ENCODE measurements at places on chromosomes 6 and 20. TPM values are rescaled to one million over a fixed set of nuclear protein-coding genes. Genes with fewer than 3 reads are reported as not detected.
A peak's percentile ranks its signal among the peaks of the same experiment; 100 is the strongest.

DNA sequence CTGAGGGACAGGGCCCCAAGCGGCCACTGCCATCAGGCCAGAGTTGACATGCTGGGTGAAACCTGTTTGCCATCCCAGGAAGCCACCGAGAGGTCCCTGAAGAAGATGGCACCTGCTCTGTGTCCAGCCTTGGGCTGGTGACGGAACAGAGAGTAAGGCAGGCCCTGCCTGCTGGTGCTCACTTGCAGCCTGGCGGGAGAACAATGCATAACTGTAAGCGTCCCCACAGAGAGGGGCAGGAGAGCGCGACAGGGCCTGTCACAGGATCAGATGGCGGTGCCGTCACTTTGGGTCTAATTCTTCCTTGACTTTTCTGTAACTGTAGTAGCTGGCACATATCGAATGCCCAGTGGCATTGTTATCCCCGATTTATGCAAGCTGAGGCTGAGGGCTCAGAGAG lies 29.0 kb upstream of the VSTM2L start:
- no peak for DNase-seq

GRCh38 chr20:20466341-20466879 lies 98.5 kb downstream of the INSM1 start:
- peak; percentile 32 for DNase-seq

GRCh38 chr20:56362833-56363413 lies 4.1 kb downstream of the FAM210B start:
- DNase-seq = no peak

GRCh38 chr6:160131636-160132296 lies 10.2 kb downstream of the SLC22A1 start:
- no peak for DNase-seq

GRCh38 chr6:143811501-143812157 lies 31.5 kb upstream of the LTV1 start:
- DNase-seq = peak; percentile 91

DNA sequence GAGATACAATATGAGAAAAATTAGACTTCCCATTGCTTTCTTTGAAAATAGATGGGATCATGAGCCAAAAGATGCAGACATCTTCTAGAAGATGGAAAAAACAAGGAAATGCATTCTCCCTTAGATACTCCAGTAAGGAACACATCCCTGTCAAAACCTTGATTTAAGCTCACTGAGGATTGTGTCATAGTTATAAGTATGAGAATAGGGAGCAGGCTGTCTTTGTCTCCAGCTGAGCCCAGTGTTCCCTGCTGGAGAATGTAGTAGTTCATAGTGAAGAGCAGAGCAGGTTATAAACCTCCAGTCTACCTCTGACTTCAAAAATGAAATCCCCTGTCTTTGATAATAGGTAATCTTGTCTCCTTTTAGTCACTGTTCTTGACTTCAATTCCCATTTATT lies 589.9 kb downstream of the PHF3 start:
- no peak for DNase-seq

GRCh38 chr6:112241820-112242429 lies 12.4 kb downstream of the LAMA4 start:
- DNase-seq = no peak

- no peak for DNase-seq
These were observed 66.9 kb upstream of the CLDN20 start for GRCh38 chr6:155196911-155197310.

DNA sequence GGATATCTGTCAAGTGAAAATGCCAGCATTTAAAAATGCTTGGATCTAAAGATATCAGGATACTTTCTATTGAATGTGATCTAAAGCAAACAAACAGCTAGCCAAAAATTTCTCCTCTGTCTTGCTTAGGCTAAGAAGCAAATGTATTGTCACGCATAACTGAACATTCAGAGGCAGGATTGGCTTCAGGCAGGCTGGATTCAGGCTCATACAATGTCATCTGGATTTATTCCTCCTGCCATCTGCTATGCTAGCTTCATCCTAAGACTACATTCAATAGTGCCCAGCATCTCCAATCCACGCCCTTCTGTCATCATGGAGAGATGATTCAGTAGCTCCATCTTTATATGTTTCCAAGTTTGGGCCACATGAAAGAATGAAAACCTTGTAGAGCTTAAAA lies 27.1 kb downstream of the PFDN4 start:
- DNase-seq = no peak

DNA sequence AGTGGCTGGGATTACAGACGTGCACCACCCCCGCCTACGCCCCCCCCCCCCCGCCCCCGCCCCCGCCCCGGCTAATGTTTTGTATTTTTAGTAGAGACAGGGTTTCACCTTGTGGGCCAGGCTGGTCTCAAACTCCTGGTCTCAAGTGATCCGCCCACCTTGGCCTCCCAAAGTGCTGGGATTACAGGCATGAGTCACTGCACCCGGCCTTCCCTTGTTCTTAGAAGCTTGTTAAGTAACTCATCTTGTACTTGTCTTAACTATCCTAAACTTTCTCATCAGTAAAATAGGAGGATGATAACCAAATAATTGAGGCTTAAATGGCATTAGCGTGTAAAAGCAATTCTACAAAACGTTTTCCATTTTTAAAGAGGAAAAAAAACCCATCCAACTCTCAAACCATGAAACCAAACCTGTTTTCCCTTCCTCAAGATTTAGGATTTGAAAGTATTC lies 4.2 kb downstream of the CDYL start:
- DNase-seq = no peak

DNA sequence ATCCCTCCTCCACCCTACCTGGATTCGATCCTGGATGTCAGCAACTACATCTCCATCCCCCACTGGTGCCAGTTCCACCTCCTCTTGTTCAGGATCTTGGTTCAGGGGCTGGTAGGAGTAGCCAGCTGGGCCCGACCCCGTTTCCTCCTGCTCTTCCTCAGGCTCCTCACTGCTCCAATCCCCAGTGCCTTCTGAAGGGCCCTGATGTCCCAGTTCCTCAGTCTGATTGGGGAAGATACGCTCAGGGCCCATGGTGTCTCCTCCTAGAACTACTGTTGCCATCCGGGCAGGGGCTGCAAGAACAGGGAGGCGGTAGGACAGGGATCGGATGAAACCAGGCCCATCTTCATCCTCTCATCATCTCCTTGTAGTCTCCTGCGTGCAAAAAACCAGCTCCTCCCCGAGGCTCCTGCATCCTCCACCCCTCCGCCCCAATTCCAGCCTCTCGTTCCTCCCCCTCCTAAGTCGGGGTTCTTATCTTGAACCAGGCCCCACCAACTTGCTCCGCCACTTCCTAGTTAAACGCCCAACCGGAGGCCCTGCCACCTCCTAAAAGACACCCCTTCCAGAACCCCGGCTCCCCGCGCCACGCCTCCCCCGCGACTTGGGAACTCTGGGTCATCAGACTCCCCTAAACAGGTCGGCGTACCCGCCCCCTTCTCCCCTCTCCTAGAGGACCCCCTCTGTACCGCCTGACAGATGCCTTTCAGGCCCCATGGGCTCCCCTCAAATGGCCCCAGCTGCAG lies 476 bp downstream of the MEA1 start:
- no peak for DNase-seq

DNA sequence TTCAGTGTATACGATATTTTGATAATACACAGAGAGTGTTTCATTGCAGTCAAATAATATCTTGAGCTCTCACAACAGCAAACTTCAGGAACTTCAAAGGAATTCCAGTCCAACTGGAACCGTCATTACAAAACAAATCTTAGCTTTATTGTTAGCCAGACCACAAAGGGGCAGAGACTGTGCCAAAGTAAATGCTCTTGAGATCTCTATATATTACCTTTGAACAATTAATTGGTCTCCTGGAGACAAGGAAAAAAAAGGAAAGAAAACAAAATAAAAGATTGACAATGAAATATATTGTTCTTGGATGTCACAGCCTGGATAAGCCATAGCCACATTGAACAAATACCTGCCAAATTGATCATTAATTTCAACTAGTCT lies 70.0 kb downstream of the FOXC1 start:
- no peak for DNase-seq

- no peak for DNase-seq
These were observed 284.5 kb upstream of the CDYL start for GRCh38 chr6:4491501-4492260.

GRCh38 chr6:21067521-21067920 lies 526.0 kb upstream of the SOX4 start:
- DNase-seq = no peak

- DNase-seq = no peak
These were observed 302.0 kb downstream of the PRL start for GRCh38 chr6:21994821-21995220.

GRCh38 chr6:81770381-81770780 lies 17.9 kb upstream of the TENT5A start:
- DNase-seq = no peak

DNA sequence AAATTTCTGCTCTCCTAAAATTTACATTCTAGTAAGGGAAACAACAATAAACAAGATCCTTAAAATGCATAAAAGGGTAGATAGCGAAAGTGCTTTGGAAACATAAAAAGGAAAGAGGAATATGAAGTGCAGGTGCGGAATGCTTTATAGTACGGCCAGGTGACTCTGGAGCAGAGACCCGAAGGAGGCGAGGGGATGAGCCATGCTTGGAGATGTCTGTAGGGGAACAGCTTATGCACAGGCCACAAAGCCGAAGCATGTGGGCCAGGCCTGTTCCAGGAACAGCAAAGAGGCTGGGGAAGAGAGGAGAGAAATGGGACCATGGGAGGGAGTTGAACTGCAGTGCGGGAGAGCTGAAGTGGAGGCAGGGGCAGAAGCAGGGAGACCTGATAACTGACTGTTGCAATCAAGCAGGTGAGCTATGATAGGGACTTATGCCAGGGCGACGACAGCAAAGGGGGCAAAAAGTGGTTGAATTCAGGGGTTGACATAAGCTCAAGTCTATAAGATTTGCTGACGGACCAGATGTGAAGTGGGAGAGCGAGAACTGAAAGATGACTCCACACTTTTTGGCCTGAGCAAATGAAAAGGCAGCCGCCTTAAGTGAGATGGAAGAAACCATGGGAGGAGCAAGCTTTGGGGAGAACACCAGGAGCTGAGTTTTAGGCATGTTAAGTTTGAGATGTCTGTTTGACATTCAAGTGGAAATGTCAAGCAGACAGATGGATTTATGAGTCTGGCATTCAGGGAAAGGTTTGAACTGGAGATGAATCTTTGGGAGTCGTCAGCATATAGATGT lies 83.1 kb downstream of the CNBD2 start:
- no peak for DNase-seq

DNA sequence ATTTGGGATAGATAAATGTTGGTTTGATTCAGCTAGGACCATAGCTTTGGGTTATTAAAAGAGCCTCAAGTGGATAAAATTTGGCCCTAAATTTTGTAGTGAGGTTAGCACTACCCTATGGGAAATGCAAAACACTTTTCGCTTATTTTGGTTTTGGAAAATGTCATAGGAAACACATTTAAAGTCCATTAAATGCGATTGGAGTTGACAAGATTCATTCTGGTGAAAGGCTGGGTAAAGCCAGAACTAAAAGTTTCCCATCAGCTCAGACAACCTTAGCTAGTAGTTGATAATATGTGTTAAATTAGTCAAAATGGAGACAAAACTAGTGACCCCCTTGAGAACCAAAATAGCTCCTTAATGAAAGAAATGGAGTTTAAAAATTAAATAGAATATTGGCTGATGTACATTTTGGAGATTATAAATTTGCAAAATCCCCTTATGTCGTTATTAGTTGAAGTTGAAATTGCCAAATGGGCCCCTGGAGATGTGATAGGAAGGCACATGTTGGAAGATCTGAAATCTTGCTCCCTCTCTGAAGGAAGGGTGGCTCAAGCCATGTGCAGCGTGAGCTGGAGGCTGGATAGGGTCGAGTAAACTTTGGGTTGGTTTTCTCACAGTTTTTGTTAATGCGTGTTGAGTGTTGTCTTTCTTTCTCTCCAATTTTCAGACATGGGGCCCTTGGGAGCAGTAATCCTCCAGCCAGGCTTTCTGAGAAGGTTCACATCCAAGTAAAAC lies 72.8 kb downstream of the CD83 start:
- peak; percentile 76 for DNase-seq

GRCh38 chr20:5626603-5627002 lies 123.6 kb upstream of the SHLD1 start:
- DNase-seq = no peak

- DNase-seq = no peak
These were observed 164.8 kb downstream of the MRPL14 start for GRCh38 chr6:43962458-43962857.

GRCh38 chr6:3766214-3766613 lies 14.7 kb upstream of the PXDC1 start:
- DNase-seq = peak; percentile 80

- no peak for DNase-seq
These were observed 160.2 kb downstream of the MRPL14 start for GRCh38 chr6:43966853-43967718.

- DNase-seq = no peak
These were observed 36.8 kb upstream of the L3MBTL3 start for GRCh38 chr6:129981598-129981997.

GRCh38 chr20:23654717-23655116 lies 17.0 kb upstream of the CST3 start:
- DNase-seq = no peak

DNA sequence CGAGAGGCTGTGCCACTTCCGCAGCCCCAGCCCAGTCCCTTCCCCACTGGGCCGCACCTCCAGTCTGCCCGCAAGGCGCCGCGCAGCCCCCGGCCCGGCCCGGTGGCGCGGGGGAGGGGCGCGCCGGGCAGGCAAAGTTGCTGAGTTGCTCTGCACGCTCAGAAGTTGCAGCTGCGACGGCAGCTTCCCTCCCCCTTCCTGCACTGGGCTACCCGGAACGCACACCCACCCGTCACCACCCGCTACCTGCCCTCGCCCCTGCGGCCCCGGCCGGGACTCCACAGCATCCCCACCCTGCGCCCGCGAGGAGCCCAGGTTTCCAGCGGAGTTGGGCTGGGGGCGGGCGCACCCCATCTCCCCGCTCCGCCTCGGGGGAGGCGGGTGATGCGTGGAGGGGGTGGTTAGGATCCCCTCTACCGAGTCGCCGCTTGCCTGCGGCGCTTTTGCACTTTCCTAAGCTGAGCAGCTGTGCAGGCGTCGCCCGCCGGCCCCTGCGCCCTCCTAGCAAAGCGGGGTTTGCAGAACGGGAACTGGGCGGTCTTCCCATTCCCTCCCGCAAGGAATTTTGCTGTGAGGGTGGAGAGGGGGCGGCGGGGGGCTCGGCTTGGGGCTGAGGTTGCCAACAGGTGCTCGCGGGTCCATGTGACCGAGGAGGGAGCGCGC lies 55.9 kb upstream of the RREB1 start:
- DNase-seq = peak; percentile 79

The CST5 gene
- total RNA-seq = not detected

The SLC35D3 gene
- total RNA-seq = not detected

The BPIFB1 gene
- total RNA-seq = not detected

The BPIFB3 gene
- total RNA-seq = not detected

The CLDN20 gene
- total RNA-seq = not detected

The CPXM1 gene
- 41.5 TPM for total RNA-seq

The HECA gene
- total RNA-seq = 16.2 TPM

The FOXC1 gene
- total RNA-seq = 1.2 TPM

Data from muscle of leg (tissue), 16 donors.